ENCODE measurements at places on chromosomes 5 and 9.

GRCh38 chr5:66356011-66356565, 212.0 kb downstream of the SREK1 start:
- no peak for DNase-seq

DNA sequence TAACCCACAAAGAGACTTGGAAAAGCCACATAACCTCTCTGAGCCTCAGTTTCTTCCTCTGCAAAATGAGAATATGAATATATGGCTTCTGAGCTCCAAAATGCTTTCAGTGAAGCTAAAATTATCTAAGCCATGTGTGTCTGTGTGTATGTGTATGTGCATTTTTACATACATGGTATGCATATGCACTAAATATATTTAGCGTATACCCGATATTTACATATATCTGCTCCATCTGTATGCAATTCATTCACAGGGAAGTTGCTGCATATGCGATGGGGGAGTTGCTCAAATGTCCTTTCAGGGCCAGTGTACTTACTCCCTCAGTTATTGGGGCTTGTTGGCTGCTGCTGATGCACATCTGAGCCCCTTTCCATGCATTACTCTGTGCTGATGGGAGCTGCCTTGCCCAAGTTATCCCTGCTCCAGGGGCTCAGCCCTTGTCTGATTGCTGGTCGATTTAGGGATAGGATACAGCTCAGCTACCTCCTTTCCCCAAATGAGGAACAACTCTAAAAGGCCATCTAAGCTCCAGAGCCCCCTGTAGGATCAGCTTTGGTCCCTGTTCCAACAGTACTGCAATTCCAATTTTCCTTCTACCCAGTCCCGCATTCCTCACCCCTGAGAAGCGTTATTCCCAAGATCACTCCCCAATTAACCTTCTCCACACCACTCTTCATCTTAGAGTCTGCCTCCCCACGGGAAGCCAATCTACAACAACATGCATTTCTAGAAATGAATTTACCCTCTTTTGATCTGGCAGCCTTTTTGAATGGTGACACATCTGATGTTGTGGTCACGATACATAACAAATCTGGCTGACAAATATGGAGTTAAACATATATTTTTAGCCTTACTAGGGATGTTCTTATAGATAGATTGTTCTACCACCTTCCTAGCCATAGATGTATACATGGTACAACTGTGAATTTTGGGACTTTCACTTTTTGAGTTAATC, 15.9 kb downstream of the RHOBTB3 start:
- no peak for DNase-seq

GRCh38 chr5:134568761-134569695, 43.6 kb downstream of the JADE2 start:
- DNase-seq = no peak

GRCh38 chr5:166111021-166111420, 2180.4 kb upstream of the WWC1 start:
- DNase-seq = no peak

- DNase-seq = no peak
Measured at GRCh38 chr9:105722099-105722498, 27.8 kb downstream of the TMEM38B start.

GRCh38 chr5:67248703-67249589, 52.3 kb upstream of the CD180 start:
- DNase-seq = no peak

Data from kidney epithelial cell (primary cell).